ENCODE measurements at places on chromosomes 3 and 15. TPM values are rescaled to one million over a fixed set of nuclear protein-coding genes. Genes with fewer than 3 reads are reported as not detected.

The FGF12 gene
- 0.16 TPM for total RNA-seq

The SUCNR1 gene
- total RNA-seq, result not detected

The PHLDB2 gene
- total RNA-seq, result 53.8 TPM

The ITGA11 gene
- 29.2 TPM for total RNA-seq

The STXBP5L gene
- total RNA-seq, result 0.10 TPM

The HEG1 gene
- 26.1 TPM for total RNA-seq

The KNG1 gene
- not detected for total RNA-seq

The CASR gene
- total RNA-seq, result not detected

The FAM227B gene
- total RNA-seq, result 19.9 TPM

The RAB6B gene
- 1.1 TPM for total RNA-seq

The RPL32 gene
- total RNA-seq, result 1,124 TPM

The IL16 gene
- total RNA-seq, result 0.32 TPM

The CACNA2D2 gene
- total RNA-seq, result not detected
